ENCODE measurements at places on chromosomes 7 and 10.

DNA sequence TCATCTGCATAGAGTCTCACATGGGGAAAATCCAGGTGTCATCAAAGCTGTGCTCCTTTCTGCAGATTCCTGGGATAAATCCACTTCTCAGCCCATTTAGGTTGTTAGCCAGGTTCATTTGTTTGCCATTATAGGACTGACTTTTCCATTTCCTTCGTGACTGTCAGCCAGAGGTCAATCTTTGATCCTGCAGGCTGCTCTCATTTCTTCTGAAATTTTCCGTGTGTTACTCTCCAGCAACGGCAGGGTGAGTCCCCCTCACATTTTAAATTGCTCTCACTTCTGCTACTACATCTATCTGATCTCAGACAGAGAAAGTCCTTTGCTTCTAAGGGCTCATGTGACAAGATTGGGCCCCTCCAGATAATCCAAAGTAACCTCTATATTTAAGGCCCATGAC is 150.7 kb upstream of the BET1 start:
- DNase-seq: no peak

- DNase-seq: no peak
Measured at GRCh38 chr7:76216381-76217082, 14.8 kb downstream of the SRRM3 start.

GRCh38 chr7:5766321-5766761 is 15.1 kb downstream of the RNF216 start:
- DNase-seq: no peak

DNA sequence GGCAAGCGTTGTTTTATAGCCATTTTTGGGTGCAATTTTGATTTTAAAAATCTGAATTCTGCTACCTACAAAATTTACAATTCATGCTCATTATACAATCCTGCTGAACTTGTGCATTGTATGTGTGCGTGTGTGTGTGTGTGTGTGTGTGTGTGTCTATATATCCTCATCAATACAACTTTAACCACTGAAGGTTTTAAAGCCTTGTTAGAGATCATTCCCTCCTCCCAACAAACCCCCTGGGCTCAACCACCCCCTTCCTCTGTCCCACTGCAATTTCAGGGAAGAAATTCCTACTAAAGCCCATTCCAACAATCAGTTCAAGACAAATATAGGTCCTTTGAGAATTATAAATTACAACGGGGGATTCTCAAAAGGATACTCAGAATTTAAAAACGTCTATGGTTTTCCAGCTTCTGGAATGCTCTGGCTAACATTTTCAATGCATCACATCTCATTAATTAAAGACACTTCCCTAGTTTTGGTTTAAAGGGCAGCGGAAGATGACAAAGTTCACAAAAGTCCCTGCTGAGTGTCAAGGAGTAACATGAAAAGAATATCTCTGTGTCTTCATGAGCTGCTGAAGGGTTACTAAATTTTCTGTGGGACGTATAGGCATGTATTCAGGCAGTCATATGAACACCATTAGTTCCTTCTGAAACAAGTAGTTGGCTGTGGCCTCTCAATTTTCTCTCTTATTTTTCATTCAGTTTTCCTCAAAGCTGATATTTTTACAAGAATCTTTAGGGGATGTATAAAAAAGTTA is 889 bp upstream of the SEMA3A start:
- no peak for DNase-seq

DNA sequence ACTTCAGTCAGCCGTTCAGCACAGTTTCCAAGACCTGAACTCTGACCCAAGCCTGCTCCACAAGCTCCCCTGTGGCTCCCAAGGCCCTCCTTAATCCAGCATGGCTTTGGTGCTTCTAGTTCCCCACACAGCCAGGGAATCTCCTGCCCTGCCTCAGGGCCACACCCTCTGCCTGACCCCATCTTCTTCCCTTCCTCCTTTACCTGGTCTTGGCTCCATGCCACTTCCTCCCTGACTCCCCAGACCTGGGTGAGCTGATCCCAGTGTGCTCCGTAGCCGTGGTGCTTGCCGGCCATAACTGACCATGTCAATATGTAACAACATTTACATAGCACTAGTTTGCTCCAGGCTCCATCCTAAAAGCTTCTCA is 20.0 kb downstream of the TMEM273 start:
- DNase-seq: no peak

DNA sequence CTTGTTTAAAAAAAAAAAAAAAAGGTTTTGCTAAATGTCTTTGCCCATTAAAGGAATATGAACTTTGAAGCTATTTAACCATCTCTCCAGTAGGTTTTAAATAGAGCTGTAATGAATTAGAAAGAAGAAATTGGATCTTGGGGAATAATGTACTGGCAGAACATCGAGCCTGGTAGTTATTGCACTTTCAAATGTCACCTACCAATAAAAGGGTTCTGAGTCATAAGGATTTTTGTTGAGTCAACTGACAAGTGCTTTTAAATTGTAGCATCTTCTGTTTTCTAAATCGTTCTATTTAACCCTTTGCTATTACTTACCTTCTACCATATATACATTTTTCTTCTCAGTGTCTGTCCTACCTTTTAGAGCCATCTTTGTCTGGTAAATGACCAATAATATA is 10.7 kb downstream of the CUTC start:
- DNase-seq: no peak

- DNase-seq: no peak
Measured at GRCh38 chr7:102253066-102253972, 33.3 kb upstream of the SH2B2 start.

DNA sequence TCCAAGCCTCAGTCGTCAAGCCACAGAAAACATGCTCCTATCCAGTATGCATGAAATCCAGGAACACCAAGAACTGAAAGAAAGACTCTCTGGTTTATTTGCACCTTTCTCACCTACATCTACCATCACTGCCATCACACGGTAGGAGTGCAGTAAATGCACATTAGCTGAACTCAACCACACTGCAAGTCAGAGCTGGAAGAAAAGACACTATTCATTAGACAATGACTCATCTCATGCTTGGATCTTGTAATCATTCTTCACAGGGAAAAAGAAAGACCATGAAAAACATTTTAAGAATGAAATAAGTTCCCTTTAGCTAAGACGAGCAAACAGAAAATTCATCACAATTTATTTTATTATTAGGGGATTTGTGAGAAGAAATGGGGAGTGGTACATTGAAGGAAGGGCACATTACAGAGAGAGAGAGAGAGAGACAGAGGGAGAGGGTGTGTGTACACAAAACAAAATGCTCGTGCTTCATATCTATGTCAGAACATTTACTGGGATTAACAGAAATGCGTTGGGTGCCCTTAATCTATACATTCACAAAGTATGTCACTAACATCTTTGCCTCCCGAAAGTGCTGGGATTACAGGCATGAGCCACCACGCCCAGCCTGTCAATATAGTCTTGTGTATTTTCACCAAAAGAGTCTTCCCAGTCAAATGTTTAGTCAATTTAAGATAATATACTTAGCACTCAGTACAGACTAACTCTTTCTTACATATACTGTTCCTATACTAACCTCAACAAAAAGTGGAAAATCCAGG is 324.9 kb downstream of the PARD3 start:
- DNase-seq: no peak

DNA sequence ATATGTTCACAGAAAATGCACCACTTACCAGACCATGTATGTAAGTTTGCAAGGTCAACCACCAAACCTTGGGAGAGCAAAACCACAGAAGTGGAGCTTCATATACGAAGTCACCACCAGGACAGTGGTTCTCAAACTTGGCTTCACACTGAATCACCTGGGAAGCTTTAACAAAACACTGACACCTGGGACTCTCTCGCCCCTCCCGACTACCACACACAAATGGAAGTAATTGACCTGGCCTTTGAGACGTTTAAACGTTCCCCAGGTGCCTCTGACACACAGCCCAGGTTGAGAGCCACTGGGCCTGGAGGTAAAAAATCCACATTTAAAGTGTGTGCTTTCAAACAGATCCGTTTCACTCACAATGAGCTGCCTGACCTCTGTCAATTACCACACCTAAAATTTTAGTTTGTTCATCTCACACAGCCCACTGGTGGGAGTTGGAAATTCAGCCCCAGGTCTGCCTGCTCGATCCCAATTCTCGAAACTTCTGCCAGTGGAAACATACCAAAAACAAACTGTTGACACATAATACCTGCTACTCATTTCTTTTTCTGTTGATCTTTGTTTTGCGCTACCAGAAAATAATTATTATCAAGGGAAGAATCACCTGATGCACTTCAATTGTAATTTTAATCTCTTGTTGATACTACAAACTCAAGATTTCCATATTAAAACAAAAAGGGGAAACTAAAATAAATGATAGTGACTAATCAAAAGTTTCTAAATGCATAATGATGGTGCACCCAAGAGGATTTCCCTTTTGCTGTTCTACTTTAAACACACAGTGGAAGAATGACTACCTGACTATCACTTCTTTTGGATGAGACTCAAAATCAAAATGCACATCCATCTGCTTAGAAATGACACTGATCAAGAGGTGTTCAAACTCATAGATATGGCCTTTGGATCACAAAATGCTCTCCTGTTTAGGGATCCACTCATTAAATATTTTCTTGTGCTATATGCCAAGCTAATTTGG is 26.6 kb downstream of the CDNF start:
- peak; percentile 17 for DNase-seq

DNA sequence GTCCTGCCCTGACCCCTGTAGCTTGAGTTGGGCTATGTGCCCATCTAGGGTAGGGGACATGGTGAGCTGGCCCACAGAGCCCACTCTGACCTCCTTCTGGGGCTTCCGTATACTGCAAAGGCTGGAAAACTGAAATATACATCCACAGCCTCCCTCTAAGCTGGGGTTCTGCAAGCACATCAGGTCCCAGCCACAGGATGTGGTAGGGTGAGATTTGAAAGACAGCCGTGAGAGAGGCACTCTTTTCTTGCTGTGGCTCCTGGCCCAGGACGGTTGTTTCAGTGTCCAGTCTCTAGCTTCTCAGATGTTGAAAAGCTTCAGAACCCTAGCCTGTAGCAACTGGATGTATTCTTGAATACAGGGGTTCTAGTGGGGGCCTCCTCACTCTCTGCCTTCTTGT is 60.1 kb upstream of the ADRB1 start:
- no peak for DNase-seq

- DNase-seq: no peak
Measured at GRCh38 chr10:31383810-31384588, 65.0 kb downstream of the ZEB1 start.
